ENCODE measurements at places on chromosomes 3 and 15. TPM values are rescaled to one million over a fixed set of nuclear protein-coding genes. Genes with fewer than 3 reads are reported as not detected.
A peak's percentile ranks its signal among the peaks of the same experiment; 100 is the strongest.

The RPP14 gene
- total RNA-seq = 30.9 TPM

- DNase-seq = no peak
- no peak overlapping the region for H3K4me3 ChIP-seq
- peaks cover 29% of the 10 kb centered on the region for H3K4me1 ChIP-seq
- H3K36me3 ChIP-seq = peaks cover 2% of the 10 kb centered on the region
These were observed 1044.6 kb upstream of the CFAP20DC start for GRCh38 chr3:60094392-60094947.

GRCh38 chr3:50503504-50504342 is at the start of gene CACNA2D2:
TSS of gene CACNA2D2 (minus strand) at chr3:50503634. CDS start at chr3:50503423, 211 bp downstream.
- H3K4me1 ChIP-seq = peaks cover 2% of the 10 kb centered on the region
- no peaks in the 10 kb centered on the region for H3K36me3 ChIP-seq
- peaks cover 19% of the 10 kb centered on the region for H3K27me3 ChIP-seq
- H3K27ac ChIP-seq = no peak within 1 kb of the TSS

DNA sequence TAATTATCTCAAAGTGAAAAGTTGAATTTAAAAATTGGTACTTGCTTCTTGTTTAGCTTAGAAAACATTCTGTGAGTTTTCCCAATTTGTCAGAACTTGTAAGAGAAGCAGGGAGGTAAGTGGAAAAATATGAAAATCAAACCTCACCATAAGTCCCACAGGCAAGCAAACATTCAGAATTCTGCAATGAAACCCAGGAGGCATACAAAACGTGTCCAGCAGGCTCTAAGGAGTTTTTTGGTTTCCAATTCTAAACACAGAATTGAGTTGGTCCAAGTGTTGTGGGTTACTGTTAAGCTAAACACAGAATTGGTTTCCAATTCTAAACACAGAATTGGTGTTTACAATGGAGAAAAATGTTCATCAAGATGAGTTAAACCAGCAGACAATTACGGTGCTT is 27.1 kb upstream of the ACKR4 start:
- H3K27me3 ChIP-seq = no peaks in the 10 kb centered on the region
- H3K36me3 ChIP-seq = peaks cover 38% of the 10 kb centered on the region
- H3K4me1 ChIP-seq = peaks cover 16% of the 10 kb centered on the region
- DNase-seq = no peak

The MAP1A gene
- 0.68 TPM for total RNA-seq

- peaks cover 5% of the 10 kb centered on the region for H3K27me3 ChIP-seq
- peaks cover 6% of the 10 kb centered on the region for H3K4me1 ChIP-seq
- DNase-seq = no peak
These were observed 36.5 kb downstream of the TM4SF18 start for GRCh38 chr3:149296972-149297371.

The KY gene
- total RNA-seq = not detected

GRCh38 chr15:64883100-64883581 is 28.6 kb upstream of the ANKDD1A start:
- no peaks in the 10 kb centered on the region for H3K36me3 ChIP-seq
- peak; percentile 20 for DNase-seq

The POPDC2 gene
- total RNA-seq = 2.0 TPM

DNA sequence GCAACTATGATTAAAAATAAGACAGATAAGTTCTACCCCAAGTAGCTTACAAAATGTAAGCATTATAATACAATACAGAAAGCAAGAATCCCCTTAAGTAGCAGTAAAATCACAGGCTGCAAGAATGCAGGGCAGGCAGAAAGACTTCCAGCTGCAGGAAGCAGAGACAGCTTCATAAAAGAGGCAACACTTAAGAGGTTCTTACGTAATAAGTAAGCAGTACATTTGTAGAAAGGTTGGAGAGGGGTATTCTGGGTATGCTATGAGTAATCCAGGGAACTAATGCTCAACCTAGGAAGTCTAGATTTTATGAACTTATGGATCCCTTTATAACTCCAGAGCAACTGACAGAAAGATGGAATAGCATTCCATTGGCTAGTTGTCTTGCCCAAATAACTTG is 151.6 kb downstream of the IL5RA start:
- no peaks in the 10 kb centered on the region for H3K36me3 ChIP-seq
- H3K4me1 ChIP-seq = no peaks in the 10 kb centered on the region
- H3K4me3 ChIP-seq = no peak overlapping the region
- no peaks in the 10 kb centered on the region for H3K27me3 ChIP-seq
- no peak overlapping the region for H3K27ac ChIP-seq
- DNase-seq = no peak

- DNase-seq = no peak
- no peaks in the 10 kb centered on the region for H3K36me3 ChIP-seq
- H3K27me3 ChIP-seq = no peaks in the 10 kb centered on the region
- H3K4me1 ChIP-seq = no peaks in the 10 kb centered on the region
- H3K27ac ChIP-seq = no peak overlapping the region
These were observed 375.1 kb upstream of the ROBO2 start for GRCh38 chr3:76664816-76665215.

DNA sequence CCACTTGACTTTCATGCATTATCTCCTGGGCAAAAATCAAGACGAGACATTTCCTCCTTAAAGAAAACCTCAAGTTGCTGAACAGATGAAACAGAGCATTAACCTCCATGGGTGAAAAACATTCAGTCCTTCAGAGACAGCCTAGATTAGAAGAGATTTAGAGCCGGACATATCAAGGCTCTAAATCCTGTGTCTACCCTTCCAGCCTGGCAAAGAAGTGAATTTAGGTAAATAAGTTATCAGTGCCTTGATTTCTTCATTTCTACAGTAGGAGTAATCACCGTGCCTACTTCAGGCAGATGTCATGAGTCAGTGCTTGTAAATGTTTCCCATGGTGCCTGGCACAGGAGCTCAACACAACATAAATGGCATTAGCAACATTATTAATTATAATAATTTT is 159.3 kb upstream of the PRICKLE2 start:
- no peak overlapping the region for H3K27ac ChIP-seq
- no peak overlapping the region for H3K4me3 ChIP-seq
- H3K27me3 ChIP-seq = peaks cover 12% of the 10 kb centered on the region
- H3K4me1 ChIP-seq = no peaks in the 10 kb centered on the region

GRCh38 chr3:73966733-73967132 is 342.0 kb upstream of the PDZRN3 start:
- H3K4me1 ChIP-seq = no peaks in the 10 kb centered on the region
- no peaks in the 10 kb centered on the region for H3K36me3 ChIP-seq
- H3K27ac ChIP-seq = no peak overlapping the region
- DNase-seq = no peak
- H3K27me3 ChIP-seq = no peaks in the 10 kb centered on the region

DNA sequence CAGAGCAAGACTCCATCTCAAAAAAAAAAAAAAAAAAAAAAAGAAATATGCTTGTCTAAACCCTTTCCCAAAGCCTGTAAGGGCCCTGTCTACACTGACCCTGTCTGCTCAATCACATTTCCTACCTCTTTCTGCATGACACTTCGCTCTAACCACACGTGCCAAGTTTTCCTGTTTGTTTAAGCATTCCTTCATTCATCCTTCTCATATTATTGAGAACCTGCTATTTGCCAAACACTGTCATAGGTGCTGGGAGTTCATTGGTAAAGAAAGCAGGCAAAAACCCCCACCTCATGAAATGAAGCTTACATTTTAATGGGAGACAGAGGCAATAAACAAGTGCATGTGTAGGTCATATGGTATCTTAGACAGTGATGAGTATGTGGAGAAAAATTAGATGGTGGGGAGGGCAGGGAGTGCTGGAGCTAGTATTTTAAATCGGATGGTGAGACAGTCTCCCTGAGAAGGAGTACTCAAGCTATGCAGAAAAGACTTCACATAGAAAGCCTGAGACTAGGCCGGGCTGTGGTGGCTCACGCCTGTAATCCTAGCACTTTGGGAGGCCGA is 48.0 kb downstream of the B3GNT5 start:
- H3K36me3 ChIP-seq = peaks cover 12% of the 10 kb centered on the region
- no peak overlapping the region for H3K27ac ChIP-seq
- no peak overlapping the region for H3K4me3 ChIP-seq
- H3K27me3 ChIP-seq = no peaks in the 10 kb centered on the region
- H3K4me1 ChIP-seq = peaks cover 7% of the 10 kb centered on the region

DNA sequence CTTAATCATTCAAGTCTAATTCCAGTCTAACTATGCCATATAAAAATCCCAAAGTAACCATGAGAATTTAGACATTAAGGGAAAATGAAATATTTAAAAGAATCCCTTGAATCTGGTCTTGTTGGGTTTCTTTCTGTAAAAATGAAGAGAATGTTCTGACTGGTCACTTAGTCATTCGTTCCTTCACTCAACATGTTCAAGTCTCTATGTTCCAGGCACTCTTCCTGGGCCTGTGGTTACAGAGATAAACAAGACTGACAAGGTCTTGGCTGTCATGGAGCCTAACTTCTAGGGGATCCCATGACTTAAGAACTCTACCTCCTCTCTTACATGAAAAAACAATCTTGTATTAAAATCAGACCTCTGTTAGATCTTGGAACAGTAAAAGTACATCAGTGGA is 638.6 kb upstream of the TBL1XR1 start:
- no peak overlapping the region for H3K4me3 ChIP-seq

GRCh38 chr15:99137877-99138276 is 33.0 kb downstream of the SYNM start:
- no peak overlapping the region for H3K27ac ChIP-seq
- H3K36me3 ChIP-seq = no peaks in the 10 kb centered on the region
- no peaks in the 10 kb centered on the region for H3K4me1 ChIP-seq
- DNase-seq = no peak
- no peaks in the 10 kb centered on the region for H3K27me3 ChIP-seq

DNA sequence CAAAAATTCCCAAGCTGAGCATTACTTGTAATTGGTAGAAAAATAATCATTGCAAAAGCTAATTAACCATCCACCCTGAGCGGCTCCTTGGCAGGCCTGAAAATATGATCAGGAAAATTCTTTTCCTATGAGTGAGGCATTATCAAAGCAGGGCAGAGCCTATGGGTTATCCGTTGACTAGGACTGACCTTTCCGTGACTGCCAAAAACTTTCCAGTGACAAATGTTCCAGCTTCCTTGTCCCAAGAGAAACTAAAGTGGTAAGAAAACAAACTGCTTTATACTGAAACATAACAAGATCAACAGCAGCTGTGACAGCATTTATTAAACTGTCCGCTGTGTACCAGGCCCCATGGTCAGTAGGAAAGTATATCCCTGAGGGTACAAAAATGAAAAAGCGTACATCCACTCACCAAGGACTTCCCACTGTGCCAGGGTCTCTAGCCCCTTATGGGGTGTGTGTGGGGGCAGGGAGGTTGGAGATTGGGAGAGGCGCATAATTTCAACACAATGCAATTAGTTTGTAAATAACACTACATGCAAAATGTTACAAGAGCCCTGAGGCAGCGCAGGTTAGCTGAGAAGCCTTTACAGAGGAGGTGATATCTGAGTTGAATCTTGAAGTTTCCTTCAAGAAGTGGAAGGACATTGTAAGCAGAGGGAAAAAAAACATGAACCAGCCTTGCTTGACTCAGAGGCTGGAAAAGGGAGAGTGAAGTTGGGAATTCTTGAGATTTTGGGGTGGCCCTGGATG is 8.5 kb downstream of the LIPC start:
- H3K4me3 ChIP-seq = no peak overlapping the region
- H3K36me3 ChIP-seq = peaks cover 3% of the 10 kb centered on the region
- no peak for DNase-seq
- H3K27me3 ChIP-seq = no peaks in the 10 kb centered on the region

DNA sequence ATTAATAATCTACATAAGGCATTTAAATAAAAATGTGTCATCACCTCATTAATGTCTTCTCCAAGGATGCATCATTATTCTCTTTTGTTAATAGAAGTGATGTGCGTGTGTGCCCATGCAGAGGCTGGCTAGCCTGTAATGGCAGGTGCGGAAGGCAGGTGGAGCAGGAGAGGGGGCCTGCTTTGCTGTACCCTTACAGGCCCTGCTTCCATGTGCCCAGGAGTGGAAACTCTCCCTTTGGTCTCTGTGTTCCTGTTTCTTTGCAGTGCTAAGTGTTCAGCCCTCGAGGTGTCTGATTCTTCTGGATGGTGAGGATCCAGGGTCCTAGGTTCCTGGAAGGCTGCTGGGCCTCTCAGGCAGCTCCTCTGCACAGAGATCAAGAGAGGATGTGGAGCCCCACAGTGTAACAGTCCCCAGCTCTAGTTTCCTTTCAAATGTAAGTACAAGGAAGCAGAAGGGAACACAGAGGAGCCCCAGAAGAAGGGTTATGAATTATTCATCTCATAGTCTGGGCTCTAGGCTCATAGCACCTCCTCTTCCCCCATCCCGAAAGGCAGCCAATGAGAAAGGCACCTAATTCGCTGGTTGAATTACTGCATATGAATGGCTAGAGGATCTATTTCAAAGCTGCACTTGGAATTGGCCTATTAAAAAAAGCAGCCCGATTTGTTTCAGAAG is 39.2 kb upstream of the AGBL1 start:
- no peaks in the 10 kb centered on the region for H3K4me1 ChIP-seq
- DNase-seq = no peak
- H3K4me3 ChIP-seq = no peak overlapping the region
- peaks cover 18% of the 10 kb centered on the region for H3K27me3 ChIP-seq
- no peaks in the 10 kb centered on the region for H3K36me3 ChIP-seq
- H3K27ac ChIP-seq = no peak overlapping the region

GRCh38 chr15:99763827-99764226 is 30.6 kb upstream of the LYSMD4 start:
- no peaks in the 10 kb centered on the region for H3K27me3 ChIP-seq
- H3K27ac ChIP-seq = no peak overlapping the region
- H3K36me3 ChIP-seq = no peaks in the 10 kb centered on the region
- no peak for DNase-seq
- no peak overlapping the region for H3K4me3 ChIP-seq
- H3K4me1 ChIP-seq = no peaks in the 10 kb centered on the region

GRCh38 chr3:136651581-136651980 is 100.6 kb downstream of the STAG1 start:
- H3K27ac ChIP-seq = no peak overlapping the region
- no peak overlapping the region for H3K4me3 ChIP-seq
- no peaks in the 10 kb centered on the region for H3K27me3 ChIP-seq
- peaks cover 28% of the 10 kb centered on the region for H3K4me1 ChIP-seq
- H3K36me3 ChIP-seq = peaks cover 39% of the 10 kb centered on the region
- DNase-seq = no peak

The IQCH gene
- total RNA-seq = 1.3 TPM

GRCh38 chr3:179486806-179487205 is 35.5 kb upstream of the GNB4 start:
- H3K27ac ChIP-seq = no peak overlapping the region
- no peak overlapping the region for H3K4me3 ChIP-seq
- H3K27me3 ChIP-seq = no peaks in the 10 kb centered on the region
- H3K4me1 ChIP-seq = no peaks in the 10 kb centered on the region
- H3K36me3 ChIP-seq = no peaks in the 10 kb centered on the region
- no peak for DNase-seq

DNA sequence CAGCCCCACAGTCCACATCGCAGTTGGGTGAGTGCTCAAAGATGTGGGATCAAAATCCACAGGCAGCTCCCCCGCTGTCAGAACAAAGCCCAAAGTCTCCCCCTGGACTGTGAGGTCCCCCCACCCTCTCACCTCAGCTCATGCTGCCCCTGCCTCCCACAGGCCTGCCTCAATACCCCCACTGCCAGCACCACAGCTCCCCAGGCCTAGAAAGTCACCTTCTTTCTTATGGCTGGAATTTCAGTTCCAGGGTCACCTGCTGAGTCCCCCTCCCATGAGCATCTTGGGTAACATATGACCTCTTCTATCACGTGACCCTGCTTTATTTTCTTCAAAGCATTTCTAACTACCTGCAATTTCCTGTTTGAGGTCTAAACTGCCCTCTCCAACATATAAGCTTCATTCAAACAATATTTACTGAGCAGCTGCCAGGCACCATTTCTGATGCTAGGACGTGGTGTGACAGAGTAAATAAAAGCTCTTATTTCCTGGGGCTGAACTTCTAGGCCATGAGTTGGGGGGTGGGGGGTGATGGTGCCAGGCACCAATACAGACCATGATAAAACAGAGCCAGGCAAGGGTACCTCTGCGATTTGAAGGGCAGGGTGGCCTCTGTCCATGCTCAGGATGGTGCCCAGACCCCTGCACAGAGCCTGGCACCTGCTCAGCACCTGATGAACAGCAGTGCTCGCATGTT is 2.4 kb upstream of the TMEM89 start:
- H3K4me1 ChIP-seq = no peaks in the 10 kb centered on the region
- no peaks in the 10 kb centered on the region for H3K27me3 ChIP-seq
- no peak for DNase-seq
- peaks cover 3% of the 10 kb centered on the region for H3K36me3 ChIP-seq
- H3K27ac ChIP-seq = no peak overlapping the region
- no peak overlapping the region for H3K4me3 ChIP-seq

Data from activated naive CD8-positive, alpha-beta T cell treated with anti-CD3 and anti-CD28 coated beads for 36 hours (primary cell).